GM12891 (cell line): ENCODE measurements at places on chromosomes 6 and 20.

DNA sequence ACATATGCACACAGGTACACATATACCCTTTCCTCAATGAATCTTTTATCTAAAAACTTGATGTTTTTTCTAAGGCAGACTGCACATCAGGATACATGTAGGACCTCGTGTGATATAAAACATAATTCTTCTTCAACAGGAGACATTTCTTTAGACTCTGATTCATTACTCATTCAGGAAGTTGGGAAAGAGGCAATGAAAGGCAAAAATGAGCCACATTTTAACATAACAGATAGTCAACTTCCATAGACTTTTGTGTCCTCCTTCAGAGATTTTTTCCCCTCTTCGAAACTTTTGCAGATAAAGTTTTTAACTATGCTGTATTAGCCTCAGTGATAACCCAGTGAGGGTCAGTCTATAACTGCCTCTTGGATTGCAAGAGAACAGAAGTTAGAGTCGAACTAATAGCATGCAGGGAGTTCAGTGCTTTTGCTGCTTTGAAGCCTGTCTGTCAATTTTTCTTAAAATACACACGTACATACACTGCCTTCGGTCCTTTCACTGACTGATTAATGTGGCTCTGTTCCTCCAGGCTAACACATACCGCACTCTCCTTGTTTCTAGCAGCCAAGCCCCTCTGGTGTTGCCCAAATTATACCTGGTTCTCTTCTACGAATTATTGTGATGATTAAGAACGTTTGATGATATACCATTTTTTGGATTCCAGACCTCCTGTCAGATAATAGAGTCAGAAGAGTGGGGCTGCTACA lies 562.5 kb upstream of the MAP3K7 start:
- no peak for DNase-seq

- no peak for DNase-seq
Observed at GRCh38 chr6:30213667-30213956, 406 bp upstream of the TRIM26 start.

DNA sequence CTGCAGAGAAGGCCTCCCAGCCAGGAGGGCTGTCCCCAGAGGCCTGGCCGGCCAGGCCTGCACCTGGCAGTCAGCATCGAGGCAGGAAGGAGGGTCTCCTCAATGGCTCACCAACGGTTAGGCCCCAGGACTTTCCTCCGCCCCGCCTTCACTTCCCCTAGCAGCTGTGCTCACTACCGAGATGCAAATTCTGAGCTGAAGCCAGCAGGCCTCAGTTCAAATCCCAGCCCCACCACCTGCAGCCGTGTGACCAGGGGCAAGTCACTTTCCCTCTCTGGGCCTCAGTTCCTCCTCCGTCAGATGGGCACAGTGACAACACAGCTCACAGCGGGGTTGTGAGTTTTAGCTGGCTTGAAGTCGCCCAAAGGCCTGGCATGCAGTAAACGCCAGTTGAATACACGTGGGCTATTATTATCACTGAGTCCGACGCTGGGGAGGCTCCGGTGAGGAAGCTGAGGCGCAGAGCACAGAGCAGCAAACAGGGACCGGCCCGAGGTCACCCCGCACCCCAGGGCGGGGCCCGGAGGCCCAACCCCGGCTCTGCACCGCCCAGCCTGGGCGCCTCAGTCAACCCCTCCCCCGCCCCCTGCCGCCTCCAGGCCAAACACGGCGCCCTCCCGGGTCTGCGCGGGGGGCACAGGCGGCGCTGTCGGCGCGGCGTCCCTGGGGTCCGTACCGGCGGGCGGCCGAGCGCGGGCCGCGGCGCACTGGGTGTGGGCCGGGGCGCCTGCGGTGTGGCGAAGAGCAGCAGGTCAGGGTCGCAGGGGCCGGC lies 671 bp downstream of the E2F1 start:
- DNase-seq, result peak; percentile 71

GRCh38 chr20:44627364-44628010 lies 24.0 kb downstream of the ADA start:
- no peak for DNase-seq

GRCh38 chr6:41694815-41695526 lies 40.4 kb downstream of the TFEB start:
- no peak for DNase-seq

DNA sequence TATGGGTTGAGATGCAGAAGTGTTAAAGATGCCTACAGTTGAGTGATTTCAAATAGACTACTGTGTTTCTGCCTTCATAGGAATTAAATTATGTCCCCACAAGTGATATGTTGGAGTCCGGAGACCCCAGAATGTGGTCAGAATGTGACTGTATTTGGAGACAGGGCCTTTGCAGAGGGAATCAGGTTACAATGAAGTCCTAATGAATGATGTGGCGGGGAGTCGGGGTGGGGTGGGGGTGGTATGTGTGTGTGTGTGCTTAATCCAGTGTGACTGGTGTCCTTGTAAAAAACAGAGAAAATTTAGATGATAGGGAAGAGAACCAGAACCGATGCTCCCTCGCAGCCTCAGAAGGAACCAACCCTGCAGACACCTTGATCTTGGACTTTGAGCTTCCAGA lies 448.2 kb downstream of the QKI start:
- no peak for DNase-seq

DNA sequence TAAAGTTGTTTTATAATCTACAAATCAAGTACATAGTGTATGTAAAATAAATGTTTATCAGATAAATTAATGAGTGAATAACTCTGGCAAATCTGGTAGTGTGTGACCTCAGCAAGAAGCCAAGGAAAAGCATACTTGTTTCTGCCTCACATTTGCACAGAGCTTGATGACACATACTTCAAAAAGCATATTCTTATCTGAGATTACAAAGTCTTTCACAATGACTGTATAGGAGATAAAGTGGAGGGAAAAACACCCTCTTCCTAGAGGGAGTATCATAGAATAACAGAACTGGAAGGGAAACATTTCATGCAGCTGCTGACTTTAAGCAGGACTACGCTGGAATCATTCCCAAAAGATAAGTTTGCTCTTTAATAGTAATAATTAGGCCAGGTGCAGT lies 28.1 kb upstream of the AKAP7 start:
- no peak for DNase-seq

DNA sequence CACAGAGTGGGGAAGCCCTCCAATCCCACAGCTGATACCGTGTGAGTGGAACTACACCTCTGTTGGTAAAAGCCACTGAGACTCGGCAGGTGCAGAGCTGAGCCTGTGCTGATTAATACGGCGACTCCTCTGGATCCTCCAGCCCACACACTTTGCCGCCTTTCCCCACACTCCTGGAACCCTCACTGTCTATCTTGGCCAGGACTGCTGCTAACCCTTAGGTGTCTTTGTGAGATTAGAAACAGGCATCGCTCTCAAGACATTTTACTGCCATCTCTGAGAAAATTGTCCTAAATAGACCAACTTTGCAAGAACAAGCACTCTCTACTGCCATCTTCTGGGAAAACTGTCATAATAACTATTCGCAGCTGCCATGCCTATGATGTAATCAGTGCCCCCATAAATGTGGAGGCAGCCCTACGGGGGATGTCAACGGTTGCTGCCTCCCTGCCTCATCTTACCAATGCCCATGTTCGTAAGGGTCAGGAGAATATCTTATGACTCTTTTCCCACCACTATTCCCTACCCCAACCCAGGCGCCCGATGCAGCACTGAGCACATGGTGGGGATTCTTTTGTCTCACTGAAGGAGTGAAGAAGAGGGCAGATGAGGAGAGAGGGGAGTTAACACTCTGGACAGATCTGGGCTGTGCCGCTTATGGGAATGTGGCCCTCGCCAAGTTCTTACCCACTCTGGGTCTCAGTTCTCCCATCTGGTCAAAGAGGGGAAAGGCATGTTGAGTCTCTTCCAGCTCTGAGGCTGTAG lies 26.1 kb upstream of the KCNB1 start:
- DNase-seq, result peak; percentile 43

- DNase-seq, result no peak
Observed at GRCh38 chr20:33282196-33282934, 649 bp upstream of the BPIFB1 start.

DNA sequence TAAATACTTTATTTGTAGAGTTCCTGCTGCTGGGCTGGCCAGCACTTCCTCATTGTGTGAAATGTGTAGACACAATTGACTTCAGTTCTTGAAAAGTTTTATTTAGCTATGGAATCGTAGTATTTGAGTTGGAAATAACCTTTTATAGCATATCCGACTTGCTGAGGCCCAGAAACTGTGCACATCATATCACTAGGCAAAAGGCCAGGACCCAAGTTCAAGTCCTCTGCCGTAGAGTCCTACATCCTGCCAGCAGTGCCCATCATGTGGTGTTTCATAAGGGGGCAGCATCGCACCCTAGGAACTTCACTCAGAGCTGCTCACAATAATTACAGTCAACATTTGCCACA lies 207.7 kb upstream of the SNX9 start:
- DNase-seq, result no peak

GRCh38 chr20:3633913-3634478 lies 29.2 kb downstream of the GFRA4 start:
- no peak for DNase-seq

DNA sequence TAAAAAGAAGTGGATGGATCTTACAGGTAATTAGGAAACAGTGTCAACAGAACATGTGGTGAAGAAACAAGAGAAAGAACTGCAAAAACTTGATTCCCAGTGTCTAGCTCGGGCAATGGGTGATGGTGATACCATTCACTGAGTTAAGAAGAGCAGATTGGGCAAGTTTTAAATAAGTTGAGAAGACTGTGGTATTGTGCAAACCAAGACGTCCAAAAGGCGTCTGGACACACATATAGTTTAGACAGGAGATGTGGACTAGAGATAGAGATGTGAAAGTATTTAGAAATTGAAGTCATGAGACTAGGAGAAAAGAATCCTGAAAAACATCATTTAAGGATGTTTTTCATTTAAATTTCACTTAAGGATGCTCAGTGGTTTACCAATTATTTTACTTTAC lies 53.9 kb downstream of the CDK19 start:
- DNase-seq, result no peak

- DNase-seq, result no peak
Observed at GRCh38 chr6:89952686-89953085, 58.4 kb downstream of the GJA10 start.

DNA sequence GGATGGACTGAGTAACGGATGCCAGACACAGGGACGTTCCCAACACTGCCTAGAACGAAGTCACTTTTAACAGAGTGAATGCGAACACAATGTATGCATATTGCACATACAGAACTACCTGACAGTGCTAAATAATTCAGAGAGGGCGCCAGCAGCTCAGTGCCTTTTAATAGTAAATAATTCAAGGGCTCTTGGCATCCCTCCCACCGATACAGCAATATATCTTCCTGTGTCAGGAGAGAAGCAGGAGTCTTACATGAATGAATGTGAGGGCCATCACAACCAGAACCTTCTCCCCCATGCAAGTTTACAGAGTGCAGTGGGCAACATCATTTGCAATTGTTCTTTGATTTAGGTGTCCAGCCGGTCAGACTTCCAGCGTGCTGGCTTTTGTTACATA lies 88.4 kb upstream of the KCNG1 start:
- DNase-seq, result no peak

DNA sequence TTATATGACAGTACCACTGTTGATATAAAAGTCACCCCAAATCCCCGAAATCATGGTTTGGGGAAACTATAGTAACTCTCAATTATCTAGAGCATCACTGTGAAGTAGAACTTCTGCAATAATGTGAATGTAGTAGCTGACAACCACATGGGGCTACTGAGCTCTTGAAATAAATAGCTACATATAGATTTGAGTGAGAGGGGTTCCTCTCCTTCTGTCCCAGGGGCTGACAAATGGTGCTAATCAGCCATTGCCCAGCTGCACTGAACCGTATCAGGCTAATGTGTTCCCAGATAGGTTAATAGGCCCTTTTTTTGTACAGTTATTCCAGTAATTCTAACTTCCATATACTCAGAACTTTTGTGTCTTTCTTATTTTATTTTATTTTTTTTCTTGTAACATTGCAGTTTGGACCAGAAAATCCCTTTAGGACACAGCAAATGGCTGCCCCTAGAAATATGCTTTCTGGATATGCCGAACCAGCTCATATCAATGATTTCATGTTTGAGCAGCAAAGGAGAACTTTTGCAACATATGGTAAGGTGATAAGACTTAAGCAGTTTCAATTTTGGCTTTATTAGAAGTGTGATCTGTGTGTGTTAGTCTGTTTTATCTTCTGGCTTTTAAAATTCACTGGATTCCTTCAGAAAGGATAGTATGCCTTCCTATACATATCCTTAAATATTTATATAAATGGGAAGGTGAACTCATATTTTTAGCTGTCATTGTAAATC lies 21.1 kb downstream of the CDC40 start:
- DNase-seq, result no peak

GRCh38 chr20:14649662-14650061 lies 312.2 kb upstream of the FLRT3 start:
- DNase-seq, result no peak

GRCh38 chr6:42106112-42107023 lies 36.1 kb downstream of the C6orf132 start:
- DNase-seq, result no peak

GRCh38 chr20:46031701-46032254 lies 2.8 kb downstream of the SLC12A5 start:
- no peak for DNase-seq

- DNase-seq, result no peak
Observed at GRCh38 chr6:122548820-122549219, 61.4 kb upstream of the PKIB start.

GRCh38 chr20:18440403-18440802 lies 26.4 kb downstream of the DZANK1 start:
- DNase-seq, result no peak

- DNase-seq, result peak; percentile 71
Observed at GRCh38 chr20:62642666-62643520, 590 bp downstream of the SLCO4A1 start.

GRCh38 chr6:34055223-34055933 lies 90.5 kb downstream of the GRM4 start:
- peak; percentile 81 for DNase-seq

GRCh38 chr20:56018194-56018593 lies 12.9 kb upstream of the CBLN4 start:
- DNase-seq, result no peak

DNA sequence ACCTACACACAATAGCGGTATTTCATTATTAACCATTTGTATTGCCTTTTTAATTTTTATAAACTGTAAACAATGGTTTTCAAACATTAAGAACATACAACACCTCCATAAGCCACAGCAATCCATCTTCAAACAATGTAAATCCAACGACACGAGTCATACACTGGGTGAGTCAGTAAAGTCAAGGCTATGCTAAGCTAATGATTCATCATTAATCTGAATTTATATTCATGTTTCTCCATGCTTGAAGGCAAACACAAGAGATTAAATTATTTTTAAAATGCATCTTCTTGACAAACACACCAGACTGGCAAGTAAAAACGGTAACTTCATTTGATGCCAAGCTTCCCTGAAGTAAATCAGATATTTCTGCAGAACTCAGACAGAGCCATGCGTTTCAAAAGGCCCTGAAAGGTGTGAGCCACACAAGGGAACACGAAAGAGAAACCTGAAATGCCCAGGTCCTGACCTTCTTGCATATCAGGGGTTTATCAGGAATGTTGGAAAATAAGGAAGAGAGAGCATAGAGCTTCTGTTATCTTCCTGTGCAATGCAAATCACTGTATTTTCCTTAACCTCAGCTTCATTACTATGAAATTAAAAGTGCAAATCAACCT lies 162.5 kb downstream of the ALDH8A1 start:
- no peak for DNase-seq

GRCh38 chr6:169918239-169918953 lies 167.0 kb downstream of the ERMARD start:
- DNase-seq, result no peak
